CD8-positive, alpha-beta memory T cell (primary cell): ENCODE measurements at places on chromosomes 11 and 22. TPM values are rescaled to one million over a fixed set of nuclear protein-coding genes. Genes with fewer than 3 reads are reported as not detected.

- no peak for DNase-seq
Measured at GRCh38 chr22:43395086-43395695, 16.6 kb upstream of the MPPED1 start.

DNA sequence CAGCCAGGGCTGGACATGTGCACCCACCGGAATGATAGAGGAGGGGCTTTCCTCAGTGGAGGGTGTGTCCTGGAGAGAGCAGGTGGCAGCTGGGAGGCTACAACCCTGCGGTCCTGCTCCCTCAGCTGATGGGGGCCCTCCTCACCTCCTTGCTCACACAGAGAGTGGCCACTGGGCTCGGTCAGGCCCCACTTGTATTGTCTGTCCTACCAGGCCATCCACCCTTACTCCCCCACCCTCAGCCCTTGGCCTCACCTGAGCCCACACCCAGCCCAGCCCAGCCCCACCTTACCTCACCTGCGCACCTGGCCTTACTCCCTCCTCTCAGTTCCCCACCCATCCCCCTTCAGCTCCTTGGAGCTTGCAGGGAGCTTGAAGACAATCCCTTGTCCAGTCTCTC lies 3.1 kb downstream of the TRPM5 start:
- peak; percentile 29 for DNase-seq

- peak; percentile 32 for DNase-seq
Measured at GRCh38 chr11:70397983-70398833, at the start of gene CTTN. TSS of gene CTTN (plus strand) at chr11:70398529. CDS start at chr11:70407298, 8,769 bp downstream.

- DNase-seq = no peak
Measured at GRCh38 chr11:100545970-100546369, 141.1 kb upstream of the ARHGAP42 start.

DNA sequence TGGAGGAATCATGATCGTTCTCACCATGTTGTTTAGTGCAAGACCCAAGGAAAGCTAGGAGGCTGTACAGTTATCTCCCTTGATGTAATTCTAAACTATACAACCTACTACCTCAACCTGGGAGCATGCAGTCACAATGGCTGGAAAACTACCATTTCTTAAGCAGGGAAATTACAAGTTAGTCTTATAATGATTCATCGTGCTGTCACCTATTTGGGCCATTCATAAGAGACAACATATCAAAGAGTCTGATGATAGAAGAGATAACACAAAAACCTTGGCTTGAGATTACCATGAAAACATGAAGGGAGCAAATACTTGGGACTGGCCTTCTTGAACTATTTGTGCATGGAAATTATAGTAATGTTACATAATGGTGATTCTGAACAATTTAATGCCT lies 30.5 kb upstream of the BLID start:
- DNase-seq = no peak

GRCh38 chr11:29518389-29519174 lies 498.2 kb downstream of the KCNA4 start:
- DNase-seq = no peak

- peak; percentile 63 for DNase-seq
Measured at GRCh38 chr11:118789501-118790356, 1.2 kb downstream of the DDX6 start.

- no peak for DNase-seq
Measured at GRCh38 chr11:68145120-68145866, 24.1 kb upstream of the CHKA start.

- DNase-seq = no peak
Measured at GRCh38 chr11:68354148-68354872, 41.9 kb downstream of the LRP5 start.

DNA sequence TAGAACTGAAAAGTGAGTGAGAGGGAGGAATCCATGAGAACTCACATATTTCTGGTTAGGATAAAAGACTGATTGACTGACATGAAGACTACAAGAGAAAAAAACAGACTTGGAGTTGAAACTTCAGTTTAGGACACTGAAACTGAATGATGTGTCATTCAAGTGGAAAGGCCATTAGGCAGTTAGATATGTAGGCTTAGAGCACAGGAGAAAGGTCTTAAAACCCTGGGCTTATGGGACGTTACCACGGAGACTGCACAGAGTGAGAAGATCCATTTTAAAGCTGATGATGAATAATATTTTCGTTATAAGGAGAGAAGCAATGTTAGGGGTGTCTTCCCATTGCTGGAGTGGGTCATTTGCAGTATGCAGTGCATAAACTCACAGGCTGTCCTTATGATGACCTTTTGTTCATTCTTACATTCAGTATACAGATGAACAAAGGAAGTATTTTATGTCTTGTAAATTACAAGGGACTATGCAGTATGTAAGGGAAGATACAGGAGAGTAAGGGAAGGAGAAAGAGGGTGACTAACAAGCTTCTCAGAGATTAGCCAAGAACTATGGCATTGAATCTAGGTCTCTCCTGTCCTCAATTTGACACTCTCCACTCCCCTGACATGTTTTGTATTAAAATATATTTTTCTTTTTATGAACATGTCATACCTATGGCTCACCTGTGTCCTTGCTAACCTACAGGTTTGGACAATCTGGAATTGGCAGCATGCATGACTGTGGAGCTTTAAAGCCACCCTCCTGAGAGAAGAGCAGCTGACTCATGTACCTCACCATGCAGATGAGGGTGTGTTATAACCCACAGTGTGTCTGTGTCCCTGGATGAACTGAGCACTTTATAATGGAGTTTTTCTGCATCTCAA lies 63.7 kb downstream of the MAML2 start:
- no peak for DNase-seq

- DNase-seq = peak; percentile 79
Measured at GRCh38 chr22:28955817-28956216, 72.4 kb downstream of the ZNRF3 start.

- no peak for DNase-seq
Measured at GRCh38 chr11:58058276-58059006, 27.7 kb downstream of the OR6Q1 start.

DNA sequence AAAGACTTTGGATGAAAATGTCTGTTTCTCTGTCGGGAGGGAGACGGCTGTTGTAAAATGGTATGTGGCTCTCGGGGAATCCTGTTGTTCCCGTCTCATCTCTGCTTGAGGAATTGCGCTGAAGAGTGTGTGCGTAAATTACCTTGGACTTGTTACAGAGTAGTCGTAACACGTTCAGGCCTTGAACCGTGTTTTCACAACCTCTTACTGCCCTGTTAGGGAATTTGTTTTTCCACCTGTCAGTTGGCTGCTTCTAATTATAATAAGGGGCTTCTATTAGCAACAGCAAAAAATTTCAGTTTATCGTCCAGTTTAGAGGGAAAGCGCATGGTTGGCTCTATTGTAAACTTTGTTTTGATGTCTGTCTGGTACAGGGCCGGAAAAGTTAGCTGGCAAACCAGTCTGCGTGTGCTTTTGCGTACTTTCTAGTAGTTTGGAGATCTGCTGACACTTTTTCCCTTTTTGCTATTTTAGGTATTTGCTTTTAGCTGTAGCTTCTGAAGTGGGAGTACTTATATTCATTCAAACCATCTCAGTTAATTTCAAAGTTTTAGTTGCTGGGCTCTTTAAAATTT lies 1.5 kb downstream of the HIPK3 start:
- no peak for DNase-seq

GRCh38 chr11:63537293-63538101 lies 889 bp downstream of the PLAAT4 start:
- no peak for DNase-seq

DNA sequence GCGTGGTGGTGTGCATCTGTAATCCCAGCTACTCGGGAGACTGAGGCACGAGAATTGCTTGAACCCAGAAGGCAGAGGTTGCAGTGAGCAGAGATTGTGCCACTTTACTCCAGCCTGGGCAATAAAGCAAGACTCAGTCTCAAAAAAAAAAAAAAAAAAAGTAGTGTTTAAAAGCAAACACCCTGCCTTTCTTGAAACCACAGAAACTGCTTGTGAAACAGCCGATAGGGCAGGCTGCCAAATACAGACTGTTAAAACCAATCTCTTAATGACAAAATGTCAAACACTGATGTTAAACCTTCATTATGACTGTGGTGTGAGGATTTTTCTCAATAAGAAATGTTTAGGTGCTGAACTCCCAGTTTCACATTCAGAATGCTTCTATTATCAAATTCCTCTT lies 27.3 kb downstream of the MARK2 start:
- DNase-seq = peak; percentile 80

DNA sequence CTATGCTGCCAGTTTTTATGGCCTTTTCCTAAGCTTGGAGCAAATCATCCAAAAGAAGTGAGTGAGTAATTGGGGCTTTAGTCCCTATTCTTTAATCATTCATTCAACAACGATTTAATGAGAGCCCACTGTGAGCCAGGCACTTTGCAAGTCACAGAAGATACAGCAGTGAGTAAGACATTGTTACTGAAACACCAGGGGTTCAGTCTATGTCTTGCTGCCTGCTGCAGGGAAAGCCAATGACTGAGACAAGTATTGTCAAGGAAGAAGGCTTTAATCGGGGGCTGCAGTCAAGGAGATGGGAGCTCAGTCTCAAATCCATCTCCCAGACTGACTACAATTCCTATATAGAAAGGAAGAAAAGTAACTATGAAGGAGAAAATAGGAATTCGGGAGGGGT lies 228.3 kb downstream of the FAM181B start:
- DNase-seq = no peak

DNA sequence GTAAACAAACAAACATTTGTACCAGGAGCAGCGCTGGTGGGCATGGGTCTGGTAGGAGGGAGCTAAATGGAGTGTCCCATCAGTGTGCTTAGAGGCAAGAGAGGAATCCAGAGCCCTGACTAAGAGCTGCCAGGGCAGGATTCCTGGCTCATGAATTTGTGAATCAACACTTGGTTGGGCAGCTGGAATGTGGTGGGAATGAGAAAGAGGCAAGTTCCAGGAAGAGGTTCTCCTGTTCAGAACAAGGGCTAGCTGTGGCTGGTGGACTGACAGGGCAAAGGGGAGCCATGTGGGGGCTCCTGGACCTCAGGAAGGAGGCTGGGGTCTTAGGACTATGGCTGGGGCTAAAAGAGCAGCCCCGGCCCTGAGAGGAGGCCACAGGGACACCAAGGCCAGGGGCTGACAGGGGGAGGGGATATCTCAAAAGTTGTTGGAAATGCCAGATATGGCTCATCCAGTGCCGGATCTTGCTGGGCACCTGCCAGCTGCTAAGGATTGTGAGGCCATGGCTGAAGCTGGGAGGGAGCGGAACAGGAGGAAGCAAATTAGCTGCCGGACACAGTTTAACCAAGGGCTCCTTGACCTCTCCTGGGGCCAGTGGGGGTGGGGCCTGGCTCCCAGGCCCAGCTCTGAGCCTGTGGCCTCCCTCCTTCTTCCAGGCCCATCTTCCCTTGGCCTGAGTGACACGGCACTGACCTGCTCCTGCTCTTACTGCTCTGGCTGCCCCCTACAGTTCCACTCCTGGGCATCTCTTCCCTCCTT lies 14.6 kb upstream of the P2RY6 start:
- no peak for DNase-seq

- DNase-seq = no peak
Measured at GRCh38 chr11:129285402-129285786, 90.3 kb upstream of the BARX2 start.

DNA sequence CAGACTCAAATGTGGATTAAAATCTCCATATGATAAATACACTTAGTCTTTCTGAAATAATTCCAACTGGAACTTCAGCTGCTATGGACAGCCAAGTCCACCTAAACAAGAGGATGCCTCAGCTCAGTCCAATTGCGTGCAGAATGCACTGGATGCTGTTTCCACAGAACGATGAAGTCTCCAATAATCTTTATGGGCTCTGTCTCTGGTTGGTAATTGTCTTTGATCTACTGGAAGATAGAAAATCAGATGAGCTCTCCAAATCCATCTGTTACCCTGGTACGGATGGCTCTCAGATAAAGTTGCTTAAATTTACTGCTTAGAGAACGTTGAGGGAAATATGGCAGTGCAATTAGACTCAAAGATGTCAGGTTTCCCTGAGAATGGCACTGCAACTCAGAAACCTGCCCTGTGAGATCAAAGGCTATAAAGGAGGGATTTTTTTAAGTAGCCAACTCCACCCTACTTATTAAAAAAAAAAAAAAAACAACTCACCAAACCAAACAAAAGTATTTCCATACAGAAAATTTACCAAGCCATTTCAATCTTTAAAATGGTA lies 859 bp upstream of the BIRC3 start:
- DNase-seq = no peak

DNA sequence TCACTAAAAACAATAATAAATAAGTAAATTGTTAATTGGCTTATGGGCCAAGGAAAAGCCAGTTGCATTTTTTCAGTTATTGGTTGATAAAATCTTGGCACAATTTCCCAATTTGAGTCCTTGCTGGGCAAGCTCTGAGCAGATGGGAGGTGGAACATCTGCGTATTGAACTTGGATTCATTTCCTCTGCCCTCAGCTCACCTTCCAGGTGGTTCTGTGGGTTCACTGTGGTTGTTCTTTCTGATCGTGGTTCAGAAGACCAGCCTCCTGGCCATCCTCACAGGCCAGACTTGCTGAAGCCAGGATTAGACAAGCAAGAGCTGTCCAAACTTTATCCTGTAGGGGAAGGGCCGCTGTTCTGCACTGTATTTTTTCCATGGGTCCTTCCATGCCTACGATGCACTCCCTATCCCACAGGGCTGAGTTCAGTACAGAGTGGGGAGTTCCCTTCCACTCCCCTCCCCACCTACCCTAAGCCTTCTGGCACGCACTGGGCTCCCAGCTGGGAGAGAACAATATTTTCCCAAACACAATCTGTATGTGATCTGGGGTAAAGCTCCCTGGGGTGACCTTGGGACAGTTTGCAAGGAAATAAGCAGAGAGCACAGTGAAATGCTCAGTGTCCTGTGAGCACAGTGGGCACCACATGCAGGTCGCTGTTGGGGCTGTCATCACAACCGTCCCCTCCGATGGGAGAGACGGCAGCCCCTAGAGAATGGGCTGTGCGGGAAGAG lies 43.5 kb upstream of the TP53I11 start:
- DNase-seq = no peak

- no peak for DNase-seq
Measured at GRCh38 chr11:57475191-57475590, 14.9 kb downstream of the RTN4RL2 start.

DNA sequence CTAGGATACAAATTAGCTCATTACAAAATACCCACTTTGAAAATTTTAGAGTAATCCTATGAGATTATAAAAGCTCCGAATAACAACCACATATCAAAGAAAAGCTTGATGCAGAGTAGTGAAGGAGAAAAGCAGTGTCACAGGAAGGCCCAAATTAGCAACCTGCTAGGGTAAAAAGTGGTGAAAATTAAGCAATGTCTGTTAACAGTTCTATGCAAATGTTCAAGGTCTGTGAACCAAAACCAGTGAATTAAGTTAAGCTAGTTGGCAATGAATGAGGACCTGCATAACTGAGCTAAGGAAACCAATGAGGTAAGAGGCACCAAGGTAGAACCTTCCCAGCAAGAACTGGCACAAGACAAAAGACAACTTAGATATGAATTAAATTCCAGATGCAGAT lies 29.6 kb downstream of the PRDM10 start:
- no peak for DNase-seq

- no peak for DNase-seq
Measured at GRCh38 chr11:20840341-20840740, 171.0 kb downstream of the NELL1 start.

Gene CHRM1
- total RNA-seq = not detected

Gene TMEM179B
- 49.2 TPM for total RNA-seq

Gene RIC3
- total RNA-seq = 9.4 TPM

Gene ABCC8
- total RNA-seq = not detected

Gene OR8B2
- not detected for total RNA-seq

Gene CTSD
- 116 TPM for total RNA-seq

Gene SMARCB1
- 120 TPM for total RNA-seq

Gene ARHGEF17
- total RNA-seq = not detected

Gene DYNC2H1
- total RNA-seq = 2.9 TPM

Gene GRIA4
- not detected for total RNA-seq

Gene DMC1
- total RNA-seq = 17.2 TPM

Gene TCN1
- total RNA-seq = not detected

Gene OR5P2
- total RNA-seq = not detected

Gene HTR3A
- total RNA-seq = not detected

Gene MMP1
- total RNA-seq = not detected
